ENCODE measurements at places on chromosomes 7 and 10.

DNA sequence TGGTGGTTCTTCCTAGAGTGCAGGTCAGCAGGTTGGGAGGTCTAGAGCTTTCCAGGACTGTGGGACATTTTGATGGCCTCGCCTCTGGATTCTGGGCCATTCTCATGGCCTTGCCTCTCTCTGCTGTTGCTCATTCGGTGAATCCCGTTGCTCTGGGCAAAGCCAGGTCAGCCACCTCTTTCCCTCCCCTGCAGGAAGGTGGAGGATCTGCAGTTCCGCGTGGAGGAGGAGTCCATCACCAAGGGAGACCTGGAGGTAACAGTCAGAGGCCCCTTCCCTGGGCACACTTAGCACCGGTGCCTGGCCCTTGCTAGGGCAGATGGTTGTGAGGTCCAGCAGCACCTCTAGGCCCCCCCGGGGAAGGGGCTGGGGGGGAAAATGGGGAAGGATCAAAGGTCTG is 74.9 kb downstream of the CLIP2 start:
- no peak for DNase-seq

GRCh38 chr7:83270407-83270806 is 107.7 kb upstream of the PCLO start:
- DNase-seq, result no peak

GRCh38 chr7:134625550-134625949 is 21.1 kb upstream of the BPGM start:
- DNase-seq, result no peak

DNA sequence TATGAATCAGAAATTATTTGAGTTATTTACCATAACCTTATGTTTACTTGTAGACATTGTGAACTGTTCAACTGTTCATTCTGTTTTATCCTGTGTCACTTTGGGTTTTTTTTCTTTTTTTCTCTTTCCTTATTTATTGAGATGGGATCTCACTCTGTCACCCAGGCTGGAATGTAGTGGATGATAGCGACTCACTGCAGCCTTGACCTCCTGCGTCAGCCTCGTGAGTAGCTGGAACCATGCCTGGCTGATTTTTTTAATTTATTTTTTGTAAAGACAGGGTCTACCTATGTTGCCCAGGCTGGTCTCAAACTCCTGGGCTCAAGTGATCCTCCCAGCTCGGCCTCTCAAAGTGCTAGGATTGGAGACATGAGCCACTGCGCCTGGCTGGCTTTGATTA is 97.1 kb downstream of the CSTF2T start:
- DNase-seq, result no peak

GRCh38 chr7:55343860-55344606 is 21.1 kb upstream of the LANCL2 start:
- no peak for DNase-seq

DNA sequence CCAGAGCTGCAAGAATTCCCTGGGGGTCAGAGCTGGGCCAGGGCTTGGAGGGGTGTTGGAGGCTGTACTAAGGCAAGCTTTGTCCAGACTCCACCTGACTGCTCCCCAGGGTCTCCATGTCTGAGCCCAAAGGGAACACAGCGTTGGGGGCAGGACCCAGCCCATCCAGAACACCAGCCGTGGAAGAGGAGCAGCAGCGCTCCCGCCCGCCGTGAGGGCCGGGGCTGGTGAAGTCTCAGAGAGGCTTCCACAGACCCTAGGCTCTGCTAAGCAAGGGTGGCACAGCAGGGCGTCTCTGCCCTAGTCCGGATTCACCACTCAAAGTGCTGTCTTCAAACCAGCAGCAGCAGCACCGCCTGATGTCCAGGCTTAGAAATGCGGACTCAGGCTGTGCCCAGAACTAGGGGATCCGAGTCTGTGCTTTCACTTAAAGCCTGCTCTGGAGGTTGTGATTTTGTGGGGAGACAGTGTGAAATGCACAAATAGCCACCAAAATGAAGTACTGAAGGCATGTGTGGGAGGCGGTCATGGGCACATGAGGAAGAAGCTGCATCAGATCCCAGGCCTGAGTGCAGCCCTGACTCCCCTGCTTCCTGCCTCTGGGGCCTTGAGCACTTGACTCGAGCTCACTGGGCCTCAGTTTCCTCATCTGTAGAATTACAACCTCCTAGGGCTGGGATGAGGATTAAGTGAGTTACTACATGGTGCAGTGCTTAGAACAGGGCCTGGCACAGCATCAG is 16.6 kb upstream of the AQP1 start:
- no peak for DNase-seq

DNA sequence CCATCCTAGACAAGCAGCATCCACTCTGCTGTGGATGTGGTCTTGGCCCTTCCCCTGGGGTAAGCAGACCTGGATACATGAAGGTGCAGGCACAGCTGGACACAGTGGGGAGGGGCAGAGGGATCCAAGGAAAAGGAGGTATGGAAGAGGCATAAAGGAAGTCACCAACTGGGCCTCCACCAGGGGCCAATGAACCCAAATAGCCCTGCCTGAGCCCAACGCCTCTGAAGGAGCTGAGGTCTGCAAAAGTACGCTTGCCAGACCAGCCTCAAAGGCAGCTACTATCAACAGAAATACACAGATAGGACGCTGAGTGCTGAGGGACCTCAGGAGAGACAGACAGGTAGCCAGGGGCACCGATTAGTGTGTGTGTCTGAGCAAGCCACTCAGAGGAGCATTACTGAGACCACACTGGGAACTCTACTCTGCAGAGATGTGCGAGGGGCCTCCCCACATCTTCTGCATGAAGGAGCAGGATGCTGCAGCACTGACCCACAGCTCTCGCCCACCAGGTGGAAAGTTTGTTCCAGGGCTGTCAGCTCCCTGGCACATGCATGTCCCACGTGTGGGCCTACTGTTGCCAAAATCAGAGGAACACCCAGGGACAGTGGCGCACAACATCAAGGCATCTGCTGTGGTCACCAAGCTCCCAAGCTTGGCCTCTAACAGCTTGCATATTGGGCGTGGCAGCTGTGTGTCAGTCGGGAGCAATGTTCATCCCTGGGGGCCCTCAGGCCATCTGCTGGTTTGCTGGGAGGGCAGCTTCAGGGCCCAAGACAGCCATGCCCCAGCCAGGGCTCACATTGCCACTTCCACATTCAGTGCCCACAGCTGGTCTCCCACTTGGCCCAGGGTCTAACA is 40.0 kb downstream of the MKI67 start:
- DNase-seq, result no peak

DNA sequence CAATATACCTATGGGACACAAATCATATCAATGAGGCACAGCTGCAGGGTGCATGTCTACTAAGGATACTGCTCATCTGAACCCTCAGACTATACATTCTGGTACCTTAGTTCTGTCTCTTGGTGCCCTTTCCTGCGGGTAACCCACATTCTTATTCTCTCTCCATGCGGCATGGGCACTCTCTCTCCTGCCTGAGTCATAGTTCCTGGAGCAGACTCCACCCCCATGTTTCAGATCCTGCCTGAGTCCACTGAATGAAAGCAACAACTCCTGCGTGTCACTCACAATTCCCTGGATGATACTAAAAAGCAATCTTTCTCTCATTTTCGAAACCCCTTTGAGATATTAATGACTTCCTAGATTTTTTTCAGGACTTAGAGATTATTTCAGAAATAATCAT is 653.1 kb upstream of the C7orf33 start:
- peak; percentile 54 for DNase-seq

DNA sequence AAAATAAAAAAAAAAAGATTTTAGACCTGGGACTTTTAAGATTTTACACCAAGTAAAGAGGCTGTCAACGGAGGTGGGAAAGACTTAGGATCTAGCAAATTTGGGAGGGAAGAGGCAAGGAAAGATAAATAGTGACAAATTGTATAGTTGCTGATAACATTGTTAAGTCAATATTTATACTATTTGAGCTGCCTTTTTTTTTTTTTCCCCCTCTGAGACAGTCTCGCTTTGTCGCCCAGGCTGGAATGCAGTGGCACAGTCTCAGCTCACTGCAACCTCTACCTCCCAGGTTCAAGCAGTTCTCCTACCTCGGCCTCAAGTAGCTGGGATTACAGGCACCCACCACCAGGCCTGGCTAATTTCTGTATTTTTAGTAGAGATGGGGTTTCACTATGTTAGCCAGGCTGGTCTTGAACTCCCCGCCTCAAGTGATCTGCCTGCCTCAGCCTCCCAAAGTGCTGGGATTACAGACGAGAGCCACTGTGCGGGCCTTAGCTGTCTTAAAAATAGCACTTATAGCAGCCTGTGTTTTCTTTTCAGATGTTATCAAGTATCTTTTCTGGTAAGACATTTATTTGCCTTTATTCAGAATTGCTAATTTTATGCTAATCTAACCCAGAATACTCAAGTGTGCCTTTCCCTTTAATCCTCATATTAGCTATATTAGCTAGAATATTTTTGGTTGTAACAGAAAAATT is 94.5 kb downstream of the MMRN2 start:
- DNase-seq, result no peak

DNA sequence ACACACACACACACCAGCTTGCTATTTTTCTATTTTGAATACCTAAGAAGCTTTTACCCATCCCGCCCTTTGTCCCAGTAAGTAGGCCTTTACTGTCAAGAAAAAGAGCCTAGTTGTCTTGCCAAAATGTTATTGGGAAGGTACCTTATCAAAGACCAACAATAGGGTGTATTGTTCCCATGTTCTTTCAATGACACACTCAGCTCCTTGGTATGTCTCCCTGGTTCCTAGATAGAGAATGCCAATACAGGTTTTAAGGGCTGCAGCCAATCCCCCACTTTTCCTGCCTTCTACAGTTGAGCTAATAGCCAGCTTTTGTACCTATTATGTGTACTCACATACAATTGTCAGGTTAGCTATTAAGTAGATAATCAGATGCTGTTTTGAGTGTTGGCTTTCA is 92.0 kb upstream of the LRRTM3 start:
- DNase-seq, result no peak

DNA sequence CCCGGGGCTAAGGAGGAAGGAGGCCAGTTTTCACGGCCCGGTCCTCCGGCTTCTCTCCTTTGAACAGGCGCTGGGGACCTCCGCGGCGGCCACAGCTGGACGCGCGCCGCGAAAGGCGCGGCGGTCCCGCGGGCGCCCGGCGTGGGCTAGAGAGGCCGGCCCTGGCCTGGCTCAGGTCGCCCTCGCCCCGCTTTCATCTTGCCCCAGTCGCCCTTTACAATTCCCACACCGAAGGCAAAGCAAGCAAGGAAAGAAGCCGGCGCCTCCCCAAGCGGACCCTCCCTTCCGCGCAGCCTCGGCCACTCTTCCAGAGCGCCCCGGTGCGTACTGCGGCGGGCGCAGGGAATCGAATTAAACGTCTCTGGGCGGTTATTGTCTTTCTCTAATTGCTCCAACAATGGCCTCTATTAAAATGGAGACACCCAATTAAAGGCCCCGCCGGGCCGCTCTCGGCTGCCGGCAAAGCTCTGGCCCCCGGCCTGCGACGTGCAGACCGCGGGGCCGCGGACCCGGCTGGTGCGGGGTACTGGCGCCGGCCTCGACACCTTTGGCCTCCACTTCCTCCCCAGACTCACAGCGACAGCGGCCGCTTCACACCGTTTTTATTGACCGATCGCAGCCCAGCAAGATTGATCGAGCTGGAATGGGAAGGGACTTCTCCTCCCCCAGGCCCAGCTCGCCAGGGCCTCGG is 4.5 kb upstream of the GATA3 start:
- DNase-seq, result no peak

GRCh38 chr7:138161600-138162081 is 85.4 kb downstream of the AKR1D1 start:
- DNase-seq, result peak; percentile 96

- no peak for DNase-seq
Measured at GRCh38 chr10:89478085-89478738, 57.2 kb downstream of the SLC16A12 start.

- DNase-seq, result no peak
Measured at GRCh38 chr10:79061441-79062315, 7.1 kb upstream of the ZMIZ1 start.

DNA sequence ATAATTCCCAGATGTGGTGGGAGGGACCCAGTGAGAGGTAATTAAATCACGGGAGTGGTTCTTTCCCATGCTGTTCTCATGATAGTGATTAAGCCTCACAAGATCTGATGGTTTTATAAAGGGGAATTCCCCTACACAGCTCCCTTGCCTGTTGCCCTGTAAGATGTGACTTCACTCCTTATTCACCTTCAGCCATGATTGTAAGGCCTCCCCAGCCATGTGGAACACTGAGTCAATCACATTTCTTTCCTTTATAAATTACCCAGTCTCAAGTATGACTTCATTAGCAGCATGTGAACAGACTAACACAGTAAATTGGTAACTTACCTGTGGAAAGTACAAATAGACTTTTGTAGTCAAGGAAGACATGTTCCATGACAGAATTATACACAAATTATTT is 55.2 kb downstream of the ZNF716 start:
- no peak for DNase-seq

- no peak for DNase-seq
Measured at GRCh38 chr7:121433775-121434174, 37.7 kb upstream of the FAM3C start.

All from RKO (cell line).